PC-9 (cell line): ENCODE measurements at places on chromosomes 5 and 9.

DNA sequence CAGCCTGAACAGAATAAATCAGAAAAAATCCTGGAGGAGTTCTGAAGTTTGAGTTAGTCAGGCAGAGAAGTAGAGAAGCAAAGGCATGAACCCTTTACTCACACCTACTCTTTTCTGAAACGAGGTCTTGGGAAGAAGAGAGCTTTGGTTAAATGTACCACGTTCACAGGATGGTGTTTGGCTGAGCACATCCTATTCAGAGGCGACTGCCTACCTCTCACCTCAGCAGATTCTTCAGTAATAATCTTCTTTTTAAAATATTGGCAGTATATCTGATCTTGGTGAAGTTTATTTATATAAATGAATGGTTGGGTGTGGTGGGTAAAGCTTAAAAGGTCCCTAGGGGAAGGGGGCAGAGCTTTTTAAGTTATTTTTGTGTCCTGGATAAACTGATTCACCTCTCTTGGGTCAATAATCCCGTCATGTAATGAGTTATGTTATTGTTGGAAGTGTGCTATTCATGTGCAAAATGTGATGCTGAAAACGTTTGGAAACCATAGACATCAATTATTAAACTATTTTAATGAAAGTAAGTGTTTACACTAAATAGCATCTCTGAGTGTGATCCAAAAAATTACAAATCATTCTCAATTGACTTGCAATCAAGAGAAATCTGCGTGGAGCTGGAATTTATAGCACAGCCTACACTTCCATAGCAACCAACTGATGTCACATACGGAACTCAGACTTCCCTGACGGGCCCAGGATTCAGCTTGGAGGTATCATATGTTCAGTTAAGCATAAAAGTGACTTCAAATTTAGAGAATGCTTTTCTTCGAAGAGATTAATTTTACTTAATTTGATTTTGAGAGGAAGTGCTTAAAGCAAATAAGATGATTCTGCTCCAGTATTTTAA is 94.3 kb upstream of the EQTN start:
- H3K36me3 ChIP-seq, result no peaks in the 10 kb centered on the region
- no peaks in the 10 kb centered on the region for H3K4me1 ChIP-seq
- no peak overlapping the region for H3K27ac ChIP-seq
- no peak for DNase-seq
- H3K4me3 ChIP-seq, result no peak overlapping the region

DNA sequence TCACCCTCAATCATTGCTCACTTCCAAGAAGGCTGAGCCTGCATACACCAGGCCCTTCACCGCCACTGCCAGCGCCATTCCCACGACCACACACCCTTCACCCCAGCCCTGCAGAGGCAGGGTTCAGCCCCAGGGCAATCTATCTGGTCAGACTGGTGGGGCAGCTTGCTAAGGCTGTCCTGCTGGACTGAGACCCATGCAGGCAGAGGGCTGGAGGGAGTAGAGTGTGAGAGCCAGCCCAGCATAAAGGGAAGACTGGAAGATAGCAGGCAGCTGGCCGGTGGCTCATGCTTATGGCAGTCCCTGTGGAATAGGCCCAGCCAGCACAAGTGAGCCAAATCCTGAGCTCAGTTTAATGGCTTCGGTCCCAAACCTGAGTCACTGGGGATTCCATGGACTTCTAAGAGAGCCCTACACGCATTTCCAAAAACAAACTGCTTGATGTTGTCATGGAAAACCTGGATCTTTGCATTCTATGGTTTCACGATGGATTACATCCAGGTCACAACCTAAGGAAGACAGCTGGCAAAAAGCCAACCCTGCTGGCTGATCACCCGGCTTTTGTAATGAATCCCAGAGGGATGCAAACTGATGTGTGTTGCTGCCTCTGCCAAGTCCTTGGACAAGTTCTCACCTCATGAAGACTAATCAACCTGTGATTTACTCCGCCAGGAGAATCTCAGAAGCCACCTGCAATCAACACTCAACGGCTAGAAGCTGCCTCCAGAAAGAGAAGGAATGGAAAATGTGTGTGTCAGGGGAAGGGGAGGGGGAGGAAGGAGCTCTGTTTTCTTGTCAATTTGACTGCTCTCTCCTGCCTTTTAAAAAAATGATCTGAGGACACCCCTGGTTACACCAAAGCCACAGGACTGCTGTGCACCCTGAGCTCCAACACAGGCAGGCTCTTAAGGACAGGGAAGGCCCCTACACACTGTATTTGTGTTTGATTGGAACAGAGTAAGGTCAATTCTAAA is 143.6 kb downstream of the LHFPL2 start:
- H3K36me3 ChIP-seq, result no peaks in the 10 kb centered on the region
- H3K4me3 ChIP-seq, result peak overlapping the region; percentile 24; the same call in 1 of the 2 replicates
- no peaks in the 10 kb centered on the region for H3K27me3 ChIP-seq
- peak; percentile 98 for DNase-seq
- H3K4me1 ChIP-seq, result peaks cover 72% of the 10 kb centered on the region
- peak overlapping the region; percentile 98 for H3K27ac ChIP-seq

DNA sequence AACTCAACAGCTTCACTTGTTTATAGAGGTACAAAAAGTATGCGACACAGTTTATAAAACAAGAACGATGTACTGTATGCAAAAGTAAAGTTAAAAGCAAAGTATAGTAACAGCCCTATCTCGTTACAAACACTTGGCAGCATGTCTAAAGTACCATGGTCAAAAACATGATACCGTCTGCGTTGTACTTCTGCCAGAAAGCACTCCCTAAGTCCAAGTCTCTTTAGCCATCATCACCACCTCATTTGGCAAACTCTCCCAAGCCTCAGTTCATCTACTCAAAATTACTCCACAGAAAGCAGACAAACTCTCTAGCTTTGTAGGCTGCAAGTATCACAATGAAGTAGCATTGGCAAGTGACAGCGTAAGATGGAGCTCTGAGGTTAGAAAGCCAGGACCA is 73.4 kb downstream of the NFIB start:
- H3K36me3 ChIP-seq, result 0 out of 2 replicates have a peak, but pooled peaks cover 4% of the 10 kb centered on the region
- H3K4me3 ChIP-seq, result no peak overlapping the region
- H3K27ac ChIP-seq, result no peak overlapping the region
- H3K4me1 ChIP-seq, result peaks cover 49% of the 10 kb centered on the region
- H3K27me3 ChIP-seq, result no peaks in the 10 kb centered on the region

DNA sequence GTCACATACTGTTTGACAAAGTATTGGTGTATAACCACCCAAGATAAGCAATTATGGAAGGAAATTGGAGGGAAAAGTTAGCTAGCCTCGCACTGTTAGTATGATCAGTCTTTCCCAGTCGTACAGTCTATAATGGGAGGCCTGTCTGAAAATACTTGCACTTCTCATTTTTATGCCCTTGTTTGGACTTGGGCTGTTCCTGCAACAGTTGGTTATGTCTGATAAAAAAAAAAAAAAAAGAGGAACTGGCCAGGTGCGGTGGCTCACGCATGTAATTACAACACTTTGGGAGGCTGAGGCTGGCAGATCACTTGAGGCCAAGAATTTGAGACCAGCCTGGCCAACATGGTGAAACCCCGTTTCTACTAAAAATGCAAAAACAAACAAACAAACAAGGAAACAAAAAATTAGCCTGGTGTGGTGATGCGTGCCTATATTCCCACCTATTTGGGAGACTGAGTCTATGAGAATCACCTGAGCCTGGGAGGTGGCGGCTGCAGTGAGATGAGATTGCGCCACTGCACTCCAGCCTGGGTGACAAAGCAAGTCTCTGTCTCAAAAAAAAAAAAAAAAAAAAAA is 58.3 kb upstream of the ANKRD33B start:
- no peak overlapping the region for H3K4me3 ChIP-seq
- H3K27ac ChIP-seq, result no peak overlapping the region
- no peaks in the 10 kb centered on the region for H3K27me3 ChIP-seq
- H3K4me1 ChIP-seq, result peaks cover 31% of the 10 kb centered on the region
- H3K36me3 ChIP-seq, result no peaks in the 10 kb centered on the region

GRCh38 chr5:95760273-95761191 is 29.4 kb downstream of the RHOBTB3 start:
- peak; percentile 6 for DNase-seq
- no peaks in the 10 kb centered on the region for H3K27me3 ChIP-seq
- H3K4me1 ChIP-seq, result peaks cover 24% of the 10 kb centered on the region; the same call in 1 of the 2 replicates
- no peaks in the 10 kb centered on the region for H3K36me3 ChIP-seq
